ENCODE measurements at places on chromosomes 12 and 14.

GRCh38 chr14:24132061-24132685 lies 1.7 kb downstream of the FITM1 start:
- DNase-seq = no peak

- DNase-seq = no peak
Measured at GRCh38 chr14:59964251-59965007, 44.5 kb downstream of the LRRC9 start.

DNA sequence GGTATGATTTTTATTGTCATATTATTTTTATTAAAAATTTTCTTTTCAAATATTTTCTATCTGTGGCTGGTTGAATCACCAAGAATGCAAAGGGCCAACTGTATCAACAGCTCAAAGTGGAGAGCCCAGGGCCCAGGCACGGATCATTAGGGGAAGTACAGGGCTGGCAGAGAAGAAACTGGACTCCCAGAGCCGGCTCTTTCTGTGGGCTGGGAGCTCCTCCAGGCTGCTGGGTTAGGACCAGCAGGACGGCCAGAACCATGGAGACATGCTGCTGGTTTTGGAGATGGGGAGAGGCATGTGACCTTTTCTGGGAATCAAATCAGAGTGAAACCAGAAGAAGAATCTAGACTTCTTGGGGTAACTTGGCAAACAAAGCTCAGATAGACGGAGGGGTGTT lies 220.5 kb downstream of the CACNA1C start:
- DNase-seq = no peak

DNA sequence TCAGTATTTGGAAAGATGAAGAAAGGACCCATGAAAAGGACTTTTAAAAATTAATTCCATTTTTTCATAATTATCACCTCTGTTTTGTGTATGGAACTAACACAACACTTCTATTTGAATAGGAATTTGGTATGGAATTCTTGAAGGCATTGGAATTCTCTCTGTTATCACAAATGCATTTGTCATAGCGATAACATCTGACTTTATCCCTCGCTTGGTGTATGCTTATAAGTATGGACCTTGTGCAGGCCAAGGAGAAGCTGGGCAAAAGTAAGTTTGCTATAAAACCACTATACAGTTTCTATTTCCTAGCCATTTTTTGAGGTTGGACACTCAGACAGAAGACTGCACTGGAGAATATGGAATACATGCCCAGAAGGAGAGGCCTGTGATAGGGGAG lies 98.6 kb downstream of the SLC5A8 start:
- DNase-seq = no peak

- DNase-seq = no peak
Measured at GRCh38 chr14:22994762-22995275, 12.5 kb upstream of the AJUBA start.

- no peak for DNase-seq
Measured at GRCh38 chr14:77909911-77910310, 110.0 kb downstream of the ADCK1 start.

GRCh38 chr12:120231316-120232011 lies 30.6 kb upstream of the RPLP0 start:
- no peak for DNase-seq

DNA sequence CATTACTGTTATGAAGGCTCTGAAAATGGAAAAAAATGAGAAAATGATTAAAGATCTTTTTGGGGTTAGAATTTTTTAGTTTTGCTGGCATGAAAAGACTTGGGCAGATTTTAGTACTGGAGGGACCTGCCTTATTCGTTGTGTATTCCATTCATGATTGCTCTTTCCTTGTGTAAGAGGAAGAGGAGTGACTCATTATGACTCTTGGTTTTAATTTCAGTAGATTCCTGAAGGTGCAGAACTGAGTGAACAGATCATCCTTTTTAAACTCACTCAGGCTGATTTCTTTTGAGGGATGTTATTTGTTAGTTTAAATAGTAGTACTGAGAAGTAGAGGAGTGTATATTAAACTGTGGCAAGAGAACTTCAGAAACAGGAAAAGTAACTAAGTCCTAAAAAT lies 41.6 kb downstream of the AKAP6 start:
- no peak for DNase-seq

DNA sequence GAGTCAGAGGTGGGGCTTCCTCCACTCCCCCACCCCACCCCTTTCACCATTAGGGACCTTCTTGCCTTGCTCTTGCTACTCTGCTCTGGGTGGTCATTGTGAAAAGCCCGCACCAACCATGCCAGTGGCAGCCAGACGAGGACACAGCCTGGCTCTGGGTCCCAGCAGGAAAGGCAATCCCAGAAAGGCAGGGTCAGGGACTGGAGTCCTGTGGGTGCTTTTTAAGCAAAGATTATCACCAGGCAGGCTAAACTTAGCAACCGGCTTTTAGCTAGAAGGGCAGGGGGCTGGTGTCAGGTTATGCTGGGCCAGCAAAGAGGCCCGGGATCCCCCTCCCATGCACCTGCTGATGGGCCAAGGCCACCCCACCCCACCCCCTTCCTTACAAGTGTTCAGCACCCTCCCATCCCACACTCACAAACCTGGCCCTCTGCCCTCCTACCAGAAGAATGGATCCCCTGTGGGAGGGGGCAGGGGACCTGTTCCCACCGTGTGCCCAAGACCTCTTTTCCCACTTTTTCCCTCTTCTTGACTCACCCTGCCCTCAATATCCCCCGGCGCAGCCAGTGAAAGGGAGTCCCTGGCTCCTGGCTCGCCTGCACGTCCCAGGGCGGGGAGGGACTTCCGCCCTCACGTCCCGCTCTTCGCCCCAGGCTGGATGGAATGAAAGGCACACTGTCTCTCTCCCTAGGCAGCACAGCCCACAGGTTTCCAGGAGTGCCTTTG lies 1.2 kb upstream of the GAPDH start:
- DNase-seq = no peak

DNA sequence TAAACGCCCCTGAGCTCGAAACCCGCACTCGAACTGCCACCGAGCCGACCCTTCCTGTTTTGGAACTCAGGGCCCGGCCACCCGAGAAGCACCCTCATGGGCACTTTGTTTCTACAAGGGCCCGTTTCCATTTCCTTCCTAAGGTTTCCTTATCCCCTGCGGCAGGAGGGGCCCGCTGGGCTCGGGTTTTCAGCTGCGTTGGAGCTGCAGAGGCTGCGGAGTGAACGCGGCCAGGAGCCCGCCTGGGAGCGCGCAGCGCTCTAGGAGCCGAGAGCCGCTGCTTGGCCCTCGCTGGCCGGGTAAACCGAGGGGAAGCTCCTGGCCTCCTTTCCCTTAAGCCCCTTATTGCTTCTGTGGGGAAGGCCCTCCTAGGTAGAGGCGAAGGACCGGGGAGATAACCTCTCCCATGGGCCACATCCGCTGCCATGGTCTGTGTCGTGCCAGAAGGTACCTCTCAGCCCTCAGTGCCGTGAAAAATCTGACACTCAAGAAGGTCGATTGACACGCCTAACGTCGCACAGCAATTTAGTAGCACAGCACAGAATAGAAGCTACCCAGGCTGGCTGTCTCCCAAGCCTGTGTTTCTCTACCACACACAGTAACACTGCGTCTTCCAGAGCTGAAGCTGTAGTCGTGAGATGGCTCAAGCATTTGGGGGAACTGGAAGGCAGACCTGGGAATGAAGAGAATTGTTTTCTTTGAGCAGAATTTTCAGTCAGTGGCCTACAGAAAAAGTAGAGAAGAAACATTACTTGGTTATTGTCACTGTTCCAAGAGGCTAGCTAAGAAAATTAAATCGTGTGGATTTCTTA lies 12.9 kb upstream of the CALM1 start:
- DNase-seq = peak; percentile 22

DNA sequence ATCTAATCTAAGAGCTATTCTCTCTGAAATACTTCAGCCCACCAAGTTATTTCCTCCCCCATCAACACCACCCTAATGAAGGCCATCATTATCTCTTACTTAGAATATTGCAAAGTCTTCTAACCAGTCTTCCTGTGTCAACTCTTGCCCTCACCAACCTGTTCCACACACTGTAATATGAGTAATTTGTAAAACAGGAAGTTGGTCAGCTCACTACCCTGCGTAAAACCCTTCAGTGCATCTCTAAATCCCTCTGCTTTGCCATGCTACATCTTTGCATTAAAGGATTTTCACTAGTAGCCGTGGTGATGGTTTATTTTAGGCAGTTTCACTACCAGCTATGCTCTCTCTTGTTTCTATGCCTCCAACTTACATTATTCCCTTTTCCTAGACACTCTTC lies 70.0 kb downstream of the KIF21A start:
- no peak for DNase-seq

DNA sequence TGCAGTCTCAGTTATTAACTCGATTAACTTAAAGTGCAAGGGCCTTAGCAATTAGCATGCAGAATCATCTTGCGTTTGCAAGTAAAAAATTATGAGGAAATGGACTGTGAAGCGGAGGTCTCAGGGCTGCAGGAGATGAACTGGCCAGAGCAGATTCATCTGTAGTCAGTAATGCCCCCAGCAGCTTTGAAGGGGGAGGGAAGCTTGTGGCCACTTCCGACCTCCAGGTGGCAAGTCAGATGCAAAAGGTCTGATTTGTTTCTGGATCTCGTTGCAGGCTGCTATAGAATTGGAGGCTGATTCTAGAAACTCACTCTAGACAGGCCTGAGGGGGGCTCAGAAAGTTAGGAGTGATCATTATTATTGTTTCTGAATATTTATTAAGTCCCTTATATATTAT lies 107.4 kb upstream of the RGS6 start:
- no peak for DNase-seq

DNA sequence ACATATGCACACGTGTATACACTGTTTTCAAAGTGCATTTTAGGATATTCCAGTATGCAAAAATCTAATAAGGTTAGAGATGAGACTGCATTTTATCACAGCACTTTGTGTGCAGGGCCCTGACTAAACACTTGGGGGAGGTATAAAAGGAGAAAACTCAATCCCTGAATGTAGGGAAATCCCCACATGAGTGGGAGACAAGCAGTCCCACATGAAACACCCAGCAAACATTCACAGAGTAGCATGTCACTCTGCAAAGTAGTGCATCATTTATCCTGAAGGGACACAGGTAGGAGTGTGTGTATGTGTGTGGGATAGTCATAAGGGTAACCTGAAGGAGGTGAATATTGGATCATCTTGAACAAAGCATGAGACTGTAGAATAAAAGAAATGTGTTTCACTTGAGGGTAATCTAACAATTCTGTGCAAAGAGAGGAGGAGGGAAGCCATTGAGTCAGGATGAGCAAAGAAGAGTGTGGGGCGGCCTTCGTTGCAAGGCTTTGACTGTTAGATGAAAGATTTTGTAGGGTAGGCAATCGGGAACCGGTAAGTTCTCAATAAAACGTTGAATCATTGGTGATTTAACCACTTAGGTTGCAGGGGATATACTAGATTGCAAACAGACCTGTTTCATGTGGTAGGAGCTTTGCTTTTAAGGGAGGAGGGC lies 2.9 kb downstream of the PRPF40B start:
- DNase-seq = no peak

DNA sequence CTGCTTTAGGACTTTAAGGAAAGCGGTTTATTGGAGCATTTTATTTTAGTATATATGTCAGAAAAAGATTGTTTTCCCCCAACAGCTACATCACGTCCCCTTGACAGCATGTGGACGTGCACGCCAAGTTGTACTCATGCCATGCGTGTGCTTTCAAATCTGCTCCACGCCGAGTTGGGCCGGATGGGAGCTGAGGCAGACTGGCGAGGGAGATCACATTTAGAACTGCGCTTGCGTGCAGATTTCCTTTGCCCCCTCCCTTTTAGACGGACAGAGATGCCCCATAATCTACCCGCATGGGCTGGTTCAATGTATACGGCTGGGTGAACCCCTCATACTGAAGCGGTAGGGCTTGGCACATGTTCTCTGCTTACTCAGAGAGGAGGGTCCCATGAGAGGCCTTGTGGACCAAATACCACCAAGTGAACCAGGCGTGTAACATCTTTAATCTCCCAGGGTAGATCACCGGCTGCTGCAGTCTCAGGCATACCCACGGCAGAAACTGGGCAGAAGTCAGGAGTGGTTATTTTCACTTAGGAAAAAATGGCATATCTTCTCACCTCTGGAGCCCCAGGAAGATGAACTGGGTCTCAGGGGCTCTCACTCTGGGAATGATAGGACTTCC lies 92.1 kb downstream of the ESR2 start:
- DNase-seq = no peak

DNA sequence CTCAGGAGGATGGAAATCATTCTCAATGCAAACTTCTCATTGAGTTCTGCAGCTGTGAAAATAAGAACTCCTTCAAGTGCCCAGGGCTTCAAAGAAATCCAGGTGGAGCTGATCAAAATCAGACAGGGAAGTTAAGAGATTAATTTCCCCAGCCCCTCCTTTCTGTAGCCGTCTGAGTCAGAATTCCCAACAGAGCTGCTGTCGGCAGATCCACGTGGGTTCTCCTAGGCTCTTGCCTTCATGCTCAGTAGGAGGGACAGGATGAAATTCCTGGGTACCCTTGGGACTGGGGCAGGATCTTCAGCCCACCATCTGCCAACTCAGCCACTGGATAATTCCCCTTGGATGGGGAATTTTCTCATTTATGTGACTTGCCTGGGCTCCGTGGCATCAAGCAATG lies 13.3 kb downstream of the TGFB3 start:
- DNase-seq = no peak

- DNase-seq = no peak
Measured at GRCh38 chr12:106901276-106901675, 54.4 kb upstream of the TMEM263 start.

DNA sequence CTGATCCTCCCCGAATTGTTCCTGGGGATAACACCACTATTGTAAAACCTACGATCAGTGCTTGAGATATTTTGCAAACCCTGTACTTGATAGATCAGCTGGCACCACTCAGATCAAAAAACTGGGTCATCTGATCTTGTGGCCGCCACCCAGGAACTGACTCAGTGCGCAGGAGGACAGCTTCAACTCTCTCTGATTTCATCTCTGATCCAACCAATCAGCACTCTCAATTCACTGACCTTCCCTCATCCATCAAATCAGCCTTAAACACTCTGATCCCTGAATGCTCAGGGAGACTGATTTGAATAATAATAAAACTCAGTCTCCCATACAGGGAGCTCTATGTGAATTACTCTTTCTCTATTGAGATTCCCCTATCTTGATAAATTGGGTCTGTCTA lies 4.2 kb upstream of the XPOT start:
- no peak for DNase-seq

- DNase-seq = no peak
Measured at GRCh38 chr12:52147367-52147963, 44.3 kb downstream of the KRT80 start.

- no peak for DNase-seq
Measured at GRCh38 chr12:57085999-57086492, 2.9 kb upstream of the NAB2 start.

GRCh38 chr12:132351751-132352495 lies 22.5 kb upstream of the GALNT9 start:
- no peak for DNase-seq

All from activated gamma-delta T cell (primary cell).